Vagina (tissue), 2 donors: ENCODE measurements at places on chromosomes 3 and 15. TPM values are rescaled to one million over a fixed set of nuclear protein-coding genes. Genes with fewer than 3 reads are reported as not detected.

DNA sequence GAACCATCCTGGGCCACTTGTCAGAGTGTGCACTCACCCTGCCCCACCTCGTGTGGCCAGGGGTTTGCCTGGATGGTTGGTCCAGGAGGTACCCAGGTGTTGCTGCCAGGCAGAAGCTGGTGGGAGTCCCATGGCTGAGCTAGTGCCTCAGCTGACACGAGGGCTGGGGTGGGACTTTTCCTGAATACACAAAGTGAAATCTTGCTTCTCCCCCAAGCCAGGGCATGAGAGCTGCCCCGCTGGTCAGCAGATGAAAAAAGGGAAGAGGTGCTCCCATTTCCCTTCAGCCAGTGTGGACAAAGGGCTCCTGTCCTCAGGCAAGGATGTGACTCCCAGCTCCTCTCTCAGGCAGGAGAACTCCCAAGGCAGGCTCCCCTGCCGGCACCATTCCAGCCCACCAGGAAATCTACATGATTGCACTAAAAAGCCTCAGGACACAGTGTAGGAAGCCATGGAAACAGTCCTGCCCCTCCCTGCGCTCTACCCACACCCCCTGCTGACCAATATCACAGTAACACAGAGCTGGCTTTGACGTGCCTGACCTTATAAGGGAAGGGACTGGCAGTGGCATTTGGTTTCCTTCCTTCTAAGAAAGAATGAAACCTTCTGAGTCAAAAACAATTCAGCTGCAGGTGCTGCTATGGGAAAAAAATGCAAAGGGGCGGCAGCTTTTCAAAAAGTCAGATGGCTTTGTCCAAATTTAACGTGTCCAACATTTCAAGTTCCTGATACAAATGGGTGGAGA lies 33.9 kb downstream of the MYO5C start:
- no peak for DNase-seq

- no peak for DNase-seq
Measured at GRCh38 chr3:45746165-45746776, 50.1 kb downstream of the SLC6A20 start.

DNA sequence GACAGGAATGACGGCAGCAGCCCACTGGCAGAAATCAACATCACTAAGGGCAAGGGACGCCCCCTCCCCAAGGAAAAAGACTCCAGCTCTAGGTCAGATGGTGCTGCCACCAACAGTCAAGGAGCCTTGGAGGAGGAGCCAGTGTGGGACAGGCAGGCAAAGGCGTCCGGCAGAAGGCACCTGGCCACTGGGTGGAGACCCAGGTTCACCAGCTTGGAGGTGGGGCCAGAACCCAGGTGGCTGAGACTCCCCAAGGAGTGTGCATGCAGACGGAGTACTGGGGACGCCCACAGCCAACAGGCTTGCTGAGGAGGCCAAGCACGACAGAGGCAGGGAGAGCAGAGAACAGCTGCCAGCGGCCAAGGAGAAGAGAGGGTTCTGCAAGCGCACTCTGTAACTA lies 35.2 kb downstream of the PTPN23 start:
- DNase-seq, result no peak

- DNase-seq, result no peak
Measured at GRCh38 chr15:63019511-63020109, 22.9 kb upstream of the TPM1 start.

DNA sequence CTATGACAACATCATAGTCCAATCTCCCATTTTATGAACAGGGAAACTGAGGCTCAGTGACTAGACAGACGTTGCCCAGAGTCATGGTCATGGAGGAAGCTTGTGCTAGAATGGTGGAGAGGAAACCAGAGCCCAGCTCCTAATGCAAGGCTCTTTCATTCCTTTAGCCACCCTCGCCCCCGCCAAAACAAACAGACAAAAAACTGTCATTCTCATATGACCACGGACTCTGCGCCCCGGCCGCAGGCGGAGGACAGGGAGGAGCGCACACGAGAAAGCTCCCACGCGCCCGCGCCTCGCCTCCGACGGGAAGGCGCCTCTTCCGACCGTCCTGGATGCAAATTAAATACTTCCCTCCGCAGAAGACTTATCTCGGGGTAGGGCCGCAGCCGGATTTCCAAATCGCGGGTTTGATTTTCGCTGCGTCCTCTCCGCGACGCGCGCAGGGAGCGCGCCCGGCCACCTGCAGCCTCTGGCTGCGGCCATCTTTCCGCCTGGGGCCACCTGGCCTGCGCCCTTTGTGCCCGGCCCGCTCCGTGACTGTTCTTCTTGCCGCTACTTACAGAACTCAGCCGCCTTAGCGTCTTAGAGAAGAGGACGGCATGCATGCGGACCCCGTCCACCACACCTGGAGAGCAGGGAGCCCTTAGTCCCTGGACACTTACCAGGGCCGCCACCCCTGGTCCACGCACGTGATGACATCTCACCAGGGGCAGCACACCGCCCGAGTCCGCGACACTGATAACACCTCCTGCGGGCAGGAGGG lies 670 bp upstream of the ATP13A3 start:
- no peak for DNase-seq

DNA sequence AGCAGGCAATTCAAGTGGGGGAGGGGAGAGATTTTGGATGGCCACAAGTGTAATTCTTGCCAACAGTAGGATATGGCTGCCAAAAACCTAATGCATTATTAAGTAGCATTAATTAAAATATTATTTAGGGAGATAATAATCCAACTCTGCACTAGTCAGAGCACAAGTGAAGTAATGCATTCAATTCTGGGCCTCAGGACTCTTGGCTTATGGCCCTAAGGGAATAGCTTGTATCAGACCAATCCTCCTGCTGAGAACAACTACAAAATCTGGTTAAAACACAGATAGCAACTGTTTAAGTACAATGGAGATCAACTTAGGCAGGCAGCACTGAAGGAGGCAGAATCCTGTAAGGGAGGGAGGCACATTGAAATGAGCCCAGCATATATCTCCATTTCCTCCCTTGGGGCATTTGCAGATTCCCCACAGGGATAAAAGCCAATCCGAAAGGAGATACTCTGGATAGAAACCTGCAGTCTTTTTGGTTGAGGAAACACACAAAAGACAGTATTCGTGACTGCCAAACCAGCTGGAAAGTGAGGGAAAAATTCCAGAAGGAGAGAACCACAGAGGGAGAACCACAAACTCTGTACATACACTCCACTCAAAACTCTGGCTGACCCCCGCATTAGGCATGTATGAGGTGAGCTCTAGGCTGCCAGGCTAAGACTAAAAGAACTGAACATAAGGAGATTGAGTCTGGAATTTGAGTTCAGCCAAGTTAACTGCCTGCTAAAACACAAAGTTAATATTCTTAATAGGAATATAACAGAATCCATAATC lies 57.4 kb downstream of the ETFA start:
- DNase-seq, result no peak

DNA sequence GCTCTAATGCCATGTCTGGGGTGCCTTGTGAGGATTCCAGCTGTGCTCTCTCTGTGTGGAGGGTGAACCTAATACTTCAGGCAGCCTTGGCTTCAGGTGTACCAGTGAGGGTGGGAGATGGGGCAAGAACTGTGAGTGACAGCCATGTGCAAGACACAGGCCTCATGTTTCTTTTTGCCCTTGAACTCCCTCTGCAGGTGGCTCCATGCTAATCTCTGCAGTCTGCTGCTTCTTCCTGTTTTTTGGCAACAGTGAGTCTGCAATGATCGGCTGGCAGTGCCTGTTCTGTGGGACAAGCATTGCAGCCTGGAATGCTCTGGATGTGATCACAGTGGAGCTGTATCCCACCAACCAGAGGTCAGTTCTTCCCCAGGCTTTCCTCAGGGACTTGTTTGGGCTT lies 189.3 kb downstream of the SV2B start:
- DNase-seq, result no peak

- DNase-seq, result peak; percentile 80
Measured at GRCh38 chr15:100769043-100769974, 110.3 kb upstream of the ALDH1A3 start.

DNA sequence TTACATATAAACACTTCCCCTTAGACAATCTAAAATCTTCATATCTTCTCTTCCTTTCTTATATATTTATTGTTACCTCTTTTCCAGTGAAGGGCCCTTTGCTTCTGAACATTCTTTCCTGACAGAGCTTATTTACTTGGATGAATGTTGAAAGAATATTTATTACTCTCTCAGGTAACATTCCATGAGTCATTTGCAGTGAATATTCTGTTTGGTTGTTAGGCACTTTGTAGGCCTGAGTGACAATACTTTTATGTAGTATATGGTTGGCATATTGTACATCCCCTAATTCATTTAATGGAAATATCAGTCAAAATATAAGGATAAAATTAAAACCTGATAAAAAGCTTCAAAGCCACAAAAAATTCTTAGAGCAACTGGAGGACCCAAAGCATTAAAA lies 260.9 kb upstream of the KCNMB2 start:
- DNase-seq, result no peak

DNA sequence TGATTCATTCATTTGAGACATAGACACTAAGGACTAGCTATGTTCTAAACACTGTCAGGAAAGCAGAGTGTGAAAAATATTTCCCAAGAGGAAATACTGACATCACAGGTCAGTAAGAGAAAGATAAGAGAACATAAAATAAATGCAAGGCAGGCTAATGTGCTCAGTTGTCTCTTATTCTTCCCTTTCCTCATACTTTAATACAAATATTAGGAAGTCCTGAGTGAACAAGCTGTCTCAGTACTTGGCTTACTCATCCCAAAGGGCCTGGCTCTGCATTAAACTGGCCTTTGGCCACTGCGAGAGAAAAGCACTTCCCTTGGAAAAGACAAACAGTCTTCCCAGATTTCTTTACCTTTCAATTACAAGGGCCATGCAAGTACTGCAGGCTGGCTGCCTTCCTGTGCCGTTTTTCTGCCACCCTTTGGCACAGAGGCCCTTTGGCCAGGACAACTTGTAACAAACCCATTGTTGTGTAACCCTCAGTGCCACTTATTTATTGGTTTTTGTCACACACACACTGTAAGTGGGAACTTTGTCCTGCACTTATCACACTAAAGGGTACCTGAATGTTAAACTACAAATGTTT lies 31.7 kb downstream of the EDC3 start:
- no peak for DNase-seq

The SLC9C1 gene
- not detected for total RNA-seq

The DUOX1 gene
- 98.7 TPM for total RNA-seq

The CHRNA7 gene
- 10.1 TPM for total RNA-seq

The CCDC33 gene
- not detected for total RNA-seq

The GATM gene
- total RNA-seq, result 50.1 TPM
